Activated T-helper 1 cell treated with Interleukin-2 at 50 U/mL for 16 hours (primary cell): ENCODE measurements at places on chromosomes 13 and 19.

DNA sequence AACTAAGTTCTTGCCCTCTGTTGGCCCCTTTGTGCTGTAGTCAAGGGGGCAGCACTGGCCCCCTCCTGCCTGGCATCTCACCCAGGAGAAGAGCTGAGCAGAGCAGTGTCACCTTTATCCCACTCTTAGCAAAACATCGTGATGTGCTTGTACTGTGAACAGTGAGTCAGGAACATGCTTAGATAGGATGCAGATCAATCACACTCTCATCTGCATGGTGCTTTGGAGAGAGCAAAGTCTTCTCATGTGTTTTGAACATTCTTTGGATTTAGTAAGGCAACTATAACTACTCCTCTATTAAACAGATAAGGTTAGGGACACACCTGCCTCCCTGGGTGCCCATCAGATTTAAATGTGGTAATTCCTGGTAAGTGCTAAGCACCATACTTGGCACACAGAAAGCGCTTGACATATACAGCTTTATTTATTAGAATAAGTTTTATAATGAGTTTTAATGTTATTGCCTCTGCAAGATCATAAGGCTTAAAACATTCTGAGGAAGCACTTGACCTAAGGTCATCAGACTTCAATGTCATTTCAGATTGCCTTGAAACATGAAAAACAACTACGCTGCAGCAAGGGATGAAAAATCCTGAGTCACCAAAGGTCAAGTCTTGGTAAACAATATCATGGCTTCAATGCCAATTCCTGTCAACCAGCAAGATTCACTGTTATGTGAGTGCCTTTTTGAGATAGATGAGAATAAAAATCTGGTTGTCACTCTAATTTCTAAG, 82.4 kb upstream of the IRS2 start:
- no peak for DNase-seq

DNA sequence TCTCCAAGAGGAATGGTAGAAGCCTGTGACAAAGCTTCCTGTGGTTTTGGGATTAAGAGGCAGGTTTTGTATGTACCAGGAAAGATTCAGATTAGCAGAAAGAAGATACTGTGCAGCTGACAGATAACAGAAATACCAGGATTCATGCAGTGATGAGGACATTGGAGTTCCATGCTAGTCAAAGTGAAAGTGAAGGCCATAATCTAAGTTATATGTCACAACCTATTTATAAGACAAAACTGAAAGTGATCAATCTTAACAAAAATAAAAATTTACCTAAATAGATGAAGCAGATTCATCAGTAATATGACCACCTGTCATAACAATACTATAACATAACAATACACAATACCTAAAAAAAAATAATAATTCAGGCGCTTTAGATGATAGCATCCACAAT, 1305.2 kb upstream of the PCDH9 start:
- DNase-seq, result no peak

DNA sequence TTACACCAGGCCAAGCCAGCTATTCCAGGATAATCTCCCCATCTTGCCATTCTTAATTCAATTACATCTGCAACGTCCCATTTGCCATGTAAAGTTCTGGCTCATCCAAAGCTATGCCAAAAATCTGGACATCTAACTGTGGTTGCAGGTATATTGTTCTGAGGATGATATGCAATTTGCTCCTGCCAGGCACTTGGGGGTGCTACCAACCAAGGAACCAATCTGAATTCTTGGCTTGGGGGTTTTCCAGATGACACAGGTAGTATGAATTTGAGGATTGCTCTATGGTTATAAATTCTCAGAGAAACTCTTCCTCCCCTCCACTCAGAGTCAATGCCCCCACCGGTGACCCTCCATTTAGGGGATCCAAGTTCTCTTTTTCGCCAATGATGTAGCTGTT, 33.0 kb downstream of the CRYL1 start:
- no peak for DNase-seq

- no peak for DNase-seq
Measured at GRCh38 chr19:33387351-33388230, 14.1 kb downstream of the CEBPG start.

DNA sequence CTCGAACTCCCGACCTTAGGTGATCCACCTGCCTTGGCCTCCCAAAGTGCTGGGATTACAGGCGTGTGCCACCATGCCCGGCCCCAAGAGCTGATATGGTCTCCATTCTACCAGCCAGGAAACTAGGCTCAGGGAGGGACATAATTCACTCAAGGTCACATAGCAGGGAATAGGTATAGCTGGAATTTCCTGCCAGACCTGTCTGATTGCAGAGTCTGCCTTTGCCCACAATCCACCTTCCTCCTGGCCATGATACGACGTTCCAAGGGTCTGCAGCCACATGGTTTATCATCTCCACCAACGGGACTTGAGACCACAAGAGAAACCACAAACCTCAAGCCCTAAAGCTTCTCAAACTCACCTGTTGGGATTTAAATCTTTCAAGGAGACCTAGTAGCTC, 32.0 kb downstream of the ZNRF4 start:
- no peak for DNase-seq
